ENCODE measurements at places on chromosomes 7 and 10.

GRCh38 chr10:83871187-83872081 is 267.9 kb upstream of the GHITM start:
- peak; percentile 12 for DNase-seq

DNA sequence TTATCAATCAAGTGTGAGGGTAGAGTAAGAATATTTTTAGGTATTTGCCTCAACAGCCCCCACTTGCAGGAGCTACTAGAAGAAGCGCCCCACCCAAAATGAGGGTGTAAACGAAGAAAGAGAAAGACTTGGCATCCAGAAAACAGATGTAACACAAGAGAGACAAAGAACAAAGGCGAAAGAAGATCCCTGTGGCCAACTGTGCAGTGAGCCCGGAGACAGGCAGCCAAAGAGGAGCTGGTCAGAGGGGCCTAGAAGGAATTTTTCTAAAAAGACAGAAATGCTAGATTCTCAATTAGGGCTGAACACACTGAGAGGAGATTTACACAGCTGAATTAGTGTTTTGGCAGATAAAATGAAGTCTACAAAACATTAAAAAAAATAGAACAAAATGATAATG is 29.6 kb upstream of the EIF5AL1 start:
- DNase-seq: no peak

DNA sequence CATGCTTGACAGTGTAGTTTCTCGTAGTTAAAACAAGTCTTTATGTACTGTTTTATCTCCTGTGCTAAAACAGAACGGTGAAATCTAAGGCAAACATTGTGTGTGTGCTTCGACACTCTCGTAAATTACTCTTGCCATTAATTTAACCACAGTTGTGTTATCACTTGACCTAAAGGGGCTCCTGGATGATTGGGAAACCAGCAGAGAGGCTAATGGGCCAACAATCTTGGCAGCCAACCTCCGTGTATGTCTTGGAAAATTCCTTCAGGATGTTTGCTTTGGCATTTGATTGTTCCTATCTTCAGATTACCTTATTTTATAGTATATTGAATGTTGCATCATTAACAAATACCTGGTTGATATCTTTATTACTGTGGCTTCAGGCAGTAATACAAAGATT is 409.5 kb downstream of the SDK1 start:
- no peak for DNase-seq

- no peak for DNase-seq
Measured at GRCh38 chr7:44471436-44471835, 19.0 kb downstream of the NUDCD3 start.

GRCh38 chr7:115953592-115954255 is 76.8 kb downstream of the TFEC start:
- no peak for DNase-seq

GRCh38 chr10:28403090-28403489 is 100.2 kb upstream of the MPP7 start:
- DNase-seq: no peak

DNA sequence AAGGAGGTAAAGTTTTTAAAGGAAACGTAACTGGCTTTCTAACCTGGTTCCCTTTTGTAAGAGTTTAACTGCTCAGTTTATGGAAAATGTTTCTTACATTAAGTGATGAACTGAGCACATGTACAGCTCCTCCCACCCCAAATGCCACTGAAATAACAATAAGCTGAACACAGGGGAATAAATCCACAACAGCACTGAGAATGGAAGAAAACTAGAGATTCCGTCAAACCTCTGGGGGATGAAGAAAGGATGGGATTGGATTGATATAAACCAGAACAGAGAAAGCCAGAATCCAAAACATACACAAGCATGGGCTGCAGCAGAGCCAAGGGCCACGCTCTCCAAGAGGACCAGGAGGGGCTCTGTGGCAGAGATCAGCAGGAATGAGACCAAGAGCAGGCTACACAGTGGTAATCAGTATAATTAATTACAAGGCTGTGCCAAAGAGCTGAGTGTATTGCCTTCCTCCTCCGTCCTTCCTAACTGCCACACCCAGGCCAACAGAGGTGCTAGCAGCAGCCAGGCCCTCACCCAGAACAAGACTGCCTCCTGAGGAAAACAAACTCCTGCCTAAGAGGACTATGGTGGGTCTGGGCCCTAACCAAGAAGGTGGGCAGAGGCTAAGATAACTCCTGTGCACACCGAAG is 73.9 kb downstream of the KIAA1549 start:
- DNase-seq: no peak

DNA sequence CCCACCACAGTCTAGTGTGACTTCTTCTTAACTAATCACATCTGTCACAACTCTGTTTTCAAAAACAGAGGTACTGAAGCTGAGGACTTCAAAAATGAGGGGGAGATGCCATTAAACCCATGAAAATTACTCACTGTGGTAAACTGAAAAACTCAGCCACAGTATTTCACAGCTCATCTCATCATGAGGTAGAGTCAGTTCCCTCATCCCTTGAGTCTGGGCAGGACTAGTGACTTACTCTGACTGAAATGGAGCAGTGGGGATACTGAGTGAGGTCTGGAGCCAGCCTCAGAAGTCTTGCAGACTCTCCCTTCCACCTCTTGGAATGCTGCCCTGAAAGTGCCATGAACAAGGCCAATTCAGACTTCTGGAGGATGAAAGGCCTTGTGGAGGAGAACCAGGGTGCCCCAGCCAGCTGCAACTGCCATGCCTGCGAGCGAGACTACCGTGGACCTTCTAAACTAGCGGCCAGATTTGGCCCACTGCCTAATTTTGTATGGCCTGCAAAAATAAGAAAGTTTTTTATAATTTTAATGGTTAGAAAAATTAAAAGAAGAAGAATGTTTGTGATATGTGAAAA is 24.7 kb upstream of the ANKRD1 start:
- no peak for DNase-seq

GRCh38 chr7:48245751-48246472 is 74.7 kb downstream of the ABCA13 start:
- DNase-seq: no peak

DNA sequence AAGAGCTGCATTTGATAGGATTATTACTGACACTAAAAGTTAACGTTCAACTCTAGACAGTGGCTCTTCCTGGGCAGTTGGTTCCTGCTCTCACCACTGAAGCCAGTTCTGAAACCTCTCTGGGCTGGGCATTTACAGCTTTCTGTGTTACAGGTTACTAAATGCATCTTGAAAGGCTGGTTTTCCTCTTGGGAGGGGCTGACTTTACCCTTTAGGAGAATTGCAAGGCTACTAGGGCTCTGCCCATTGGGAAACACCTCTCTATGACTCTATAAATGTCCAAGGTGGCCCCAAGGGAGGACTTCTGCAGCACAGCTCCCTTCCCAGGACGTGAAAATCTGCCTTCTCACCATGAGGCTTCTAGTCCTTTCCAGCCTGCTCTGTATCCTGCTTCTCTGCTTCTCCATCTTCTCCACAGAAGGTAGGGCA is at the start of gene GPR15LG:
GPR15LG (plus strand) TSS at position 301 of the 429 bp plus-strand sequence; CDS start at position 352, 51 bp downstream.
- DNase-seq: no peak

DNA sequence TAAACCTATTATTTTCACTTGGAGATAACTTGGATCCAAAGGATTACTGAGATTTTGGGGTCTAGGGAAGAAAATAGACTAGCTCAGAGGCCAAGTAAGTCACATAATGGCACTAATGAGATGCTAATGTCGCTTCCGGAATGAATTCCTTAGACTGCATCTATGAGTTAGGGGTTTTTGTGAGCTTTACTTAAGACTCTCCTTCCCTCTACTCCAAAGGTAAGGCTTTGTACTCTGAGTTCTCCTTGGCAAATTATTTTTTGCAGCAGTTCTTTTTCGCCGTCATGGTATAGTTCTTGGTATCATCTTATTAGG is 143.9 kb upstream of the KLF14 start:
- no peak for DNase-seq

DNA sequence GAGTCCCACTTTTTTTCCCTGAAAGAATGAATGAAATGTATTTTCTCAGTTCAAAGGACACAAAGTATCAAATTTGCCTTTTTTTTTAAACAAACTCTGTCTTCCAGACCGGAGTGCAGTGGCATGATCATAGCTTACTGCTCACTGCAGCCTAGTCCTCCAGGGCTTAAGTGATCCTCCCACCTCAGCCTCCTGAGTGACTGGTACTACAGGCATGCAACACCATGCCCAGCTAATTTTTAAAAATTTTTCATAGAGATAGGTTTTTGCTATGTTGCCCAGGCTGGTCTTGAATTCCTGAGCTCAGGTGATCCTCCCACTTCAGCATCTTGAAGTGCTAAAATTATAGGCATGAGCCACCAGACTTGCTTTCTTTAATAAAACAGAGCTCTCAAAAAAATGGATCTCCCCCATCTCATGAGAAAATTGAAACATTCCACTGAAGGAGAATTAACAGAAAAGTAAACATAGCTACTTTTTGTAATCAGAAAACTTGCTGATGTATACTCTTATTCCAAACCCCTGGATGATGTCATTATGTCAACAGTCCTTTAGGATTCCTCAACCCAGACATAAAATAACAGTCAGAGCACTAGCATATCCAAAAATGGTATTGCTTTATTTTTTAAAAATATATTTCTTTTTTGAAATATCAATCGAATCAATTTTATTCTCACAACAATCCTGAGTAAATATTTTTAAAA is 12.3 kb upstream of the TRDMT1 start:
- DNase-seq: no peak

DNA sequence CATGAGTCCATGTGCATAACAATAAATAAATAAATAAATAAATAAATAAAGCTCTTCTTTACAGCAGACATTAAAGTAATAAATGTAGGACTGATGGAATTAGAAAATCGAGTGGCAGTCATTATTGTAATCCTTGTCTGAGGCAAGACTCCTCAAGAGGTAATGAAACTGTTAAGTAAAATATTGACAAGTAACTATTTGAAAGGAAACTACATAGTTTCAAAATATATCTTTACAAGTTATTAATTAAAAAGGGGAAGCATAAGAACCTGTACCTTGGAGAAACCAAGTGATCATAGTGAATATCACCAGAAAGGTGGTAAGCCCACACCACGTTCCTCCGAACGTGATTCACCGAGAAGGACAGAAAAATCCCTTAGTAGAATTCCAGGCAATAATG is 285.6 kb upstream of the SORCS1 start:
- no peak for DNase-seq

DNA sequence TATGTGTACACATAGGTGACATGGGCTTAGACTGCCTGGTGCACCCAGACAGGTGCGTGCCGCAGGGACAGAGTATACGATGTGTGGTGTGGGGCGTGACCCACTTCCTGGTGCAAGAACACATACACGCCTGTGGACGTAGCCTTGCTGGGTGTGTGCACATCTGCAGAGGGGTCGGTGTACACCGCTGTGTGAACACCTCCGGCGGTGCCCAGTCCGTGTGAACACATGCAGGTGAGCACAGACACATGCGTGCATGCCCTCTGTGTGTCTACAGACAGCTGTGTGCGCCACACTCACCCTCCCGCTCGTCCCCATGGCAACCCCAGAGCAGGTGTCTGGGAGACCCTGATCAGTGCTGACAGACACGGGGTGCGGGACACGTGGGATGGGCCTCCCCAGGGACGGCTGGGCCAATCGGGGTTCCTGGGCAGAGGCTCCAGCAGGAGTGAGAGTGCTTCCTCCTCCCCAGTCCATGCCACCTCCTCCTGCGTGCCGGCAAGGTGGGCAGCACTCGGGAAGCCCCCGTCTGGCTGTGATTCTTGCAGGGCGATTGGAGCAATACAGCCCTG is 23.4 kb downstream of the ELFN1 start:
- no peak for DNase-seq

Data from naive thymus-derived CD4-positive, alpha-beta T cell (primary cell).